ENCODE measurements at places on chromosomes 5 and 9.
A peak's percentile ranks its signal among the peaks of the same experiment; 100 is the strongest.

DNA sequence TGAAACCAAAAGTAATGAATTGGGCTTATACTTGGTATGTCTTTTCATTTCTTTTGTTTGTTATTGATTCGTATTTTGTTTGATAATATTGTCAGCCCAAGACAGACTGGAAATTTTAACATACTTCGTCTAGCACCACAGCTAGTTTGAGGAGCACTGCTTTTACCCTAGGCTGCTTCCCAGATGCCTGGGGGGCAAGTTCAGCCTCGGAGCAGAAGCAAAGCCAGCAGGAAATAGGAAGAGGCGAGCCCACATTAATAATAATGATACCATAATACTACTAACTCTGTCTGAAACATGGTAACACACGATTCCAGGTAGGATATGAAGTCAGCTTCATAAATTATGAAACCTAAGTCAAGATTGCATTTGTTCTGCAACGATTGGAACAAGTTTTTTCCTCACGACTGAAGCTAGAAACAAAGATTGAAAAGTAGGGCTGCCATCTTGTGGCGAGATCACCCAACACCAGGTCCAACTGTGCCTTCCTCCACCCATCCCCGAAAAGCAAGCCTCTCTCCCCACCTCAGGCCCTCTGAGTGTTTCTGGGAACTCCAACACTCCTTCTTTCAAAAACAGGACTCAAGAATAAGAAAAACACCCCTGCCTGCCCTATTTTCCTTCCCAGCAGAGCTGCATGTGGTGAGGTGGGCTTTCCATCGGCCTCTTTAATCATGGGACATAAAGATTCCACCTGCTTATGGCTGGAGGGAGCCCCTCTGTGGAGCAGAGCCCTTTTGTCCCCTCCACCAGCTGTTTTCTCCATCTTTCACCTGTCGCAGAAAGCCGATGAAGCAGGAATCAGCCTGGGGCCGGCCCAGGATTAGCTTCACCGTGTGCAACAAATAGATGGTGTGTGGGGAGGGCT lies 236.4 kb downstream of the CAAP1 start:
- DNase-seq: no peak

GRCh38 chr9:2134391-2134790 lies 119.2 kb downstream of the SMARCA2 start:
- DNase-seq: no peak

DNA sequence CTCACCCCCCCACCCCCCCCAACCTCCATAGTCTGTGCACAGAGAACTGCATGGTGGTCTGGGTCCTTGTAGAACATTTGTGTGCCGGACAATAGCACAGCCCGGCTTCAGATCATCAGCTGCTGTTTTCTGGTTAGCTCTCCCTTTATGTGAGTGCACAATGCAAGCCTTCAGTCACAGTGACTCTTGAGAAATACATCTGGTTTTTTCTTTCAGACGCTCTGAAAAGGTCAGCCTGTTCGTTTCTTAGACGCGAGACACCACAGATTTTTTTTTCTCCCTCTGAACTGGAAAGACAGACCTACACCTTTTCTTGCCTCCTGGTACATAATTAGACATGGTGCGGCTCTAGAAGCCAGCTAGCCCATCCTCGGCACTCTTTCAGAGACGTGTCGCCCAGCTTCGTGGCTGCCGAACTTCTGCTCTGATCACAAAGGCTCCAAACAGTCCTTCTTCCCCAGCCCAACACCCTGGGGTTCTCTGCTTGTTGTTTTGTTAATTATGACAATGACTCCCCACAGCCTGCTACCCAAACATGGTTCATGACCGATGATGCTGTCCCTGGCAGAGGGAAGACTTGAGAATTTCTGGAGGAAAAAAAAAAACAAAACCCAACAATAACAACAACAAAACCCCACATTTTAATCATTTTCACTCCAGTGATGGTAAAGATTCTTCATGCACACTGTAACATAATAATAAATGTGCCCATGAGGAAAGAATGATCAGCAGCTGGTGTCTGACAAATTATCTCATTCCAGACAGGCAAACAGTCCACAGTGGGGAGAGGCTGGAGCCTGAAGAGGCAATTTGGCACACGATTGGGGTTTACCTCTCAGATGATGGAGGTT lies 241.4 kb upstream of the ZNF462 start:
- DNase-seq: no peak

GRCh38 chr9:98888801-98889421 lies 54.8 kb upstream of the COL15A1 start:
- DNase-seq: peak; percentile 65

- no peak for DNase-seq
Measured at GRCh38 chr5:67020096-67020615, 176.4 kb downstream of the CD180 start.

DNA sequence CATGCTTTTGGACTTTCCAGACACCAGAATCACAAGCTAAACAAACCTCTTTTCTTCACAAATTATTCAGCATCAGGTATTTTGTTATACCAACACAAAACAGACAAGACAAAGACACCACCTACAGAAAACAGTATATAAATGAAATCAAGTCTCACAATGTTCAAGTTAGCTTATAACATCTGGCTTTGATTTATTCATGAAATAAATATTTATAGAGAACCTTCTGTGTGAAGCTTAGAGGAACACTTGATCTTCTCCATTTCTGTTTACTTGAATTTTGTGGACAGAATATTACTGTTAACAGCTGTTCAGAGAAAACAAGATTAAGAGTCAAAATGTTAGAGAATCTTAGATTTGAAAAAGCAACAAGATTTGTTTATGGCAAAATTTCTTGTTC lies 137.4 kb upstream of the PRR16 start:
- DNase-seq: peak; percentile 16

DNA sequence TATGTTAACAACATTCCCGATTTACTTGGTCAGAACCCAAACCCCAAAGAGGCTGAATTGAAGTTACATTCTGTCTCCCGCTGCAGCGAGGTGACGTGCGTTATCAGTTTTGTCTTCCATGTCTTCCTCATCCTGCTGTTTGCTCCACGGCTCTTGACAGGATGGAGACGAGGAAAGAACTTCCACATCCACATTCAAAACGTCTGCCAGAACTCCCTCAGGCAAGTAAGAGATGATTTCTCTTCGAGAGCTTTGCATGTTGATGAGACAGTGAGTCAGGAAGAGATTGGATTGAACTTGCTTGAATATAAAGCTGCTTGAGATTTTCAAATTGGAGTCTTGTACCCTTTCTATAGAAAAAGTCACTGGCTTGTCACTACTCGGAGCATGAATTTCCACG lies 242.6 kb downstream of the AUH start:
- no peak for DNase-seq

DNA sequence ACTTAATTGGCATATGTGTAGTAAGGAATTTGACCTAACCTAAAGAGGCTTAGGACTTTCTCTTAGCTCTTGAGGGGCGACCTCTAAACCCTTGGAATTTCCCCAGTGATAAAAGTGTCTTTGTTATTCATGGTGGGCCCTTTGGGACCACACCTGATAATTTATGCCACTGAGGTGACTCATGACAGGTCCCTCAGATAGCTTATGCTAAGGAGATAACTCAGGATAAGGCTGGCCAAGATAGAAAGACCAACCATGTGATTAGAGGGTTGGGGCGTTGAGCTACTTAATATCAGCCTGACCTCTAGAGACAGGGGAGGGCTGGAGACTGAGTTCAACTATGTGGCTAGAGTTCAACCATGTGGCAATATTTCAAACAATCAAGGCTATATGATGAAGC lies 218.1 kb downstream of the AP3B1 start:
- no peak for DNase-seq

DNA sequence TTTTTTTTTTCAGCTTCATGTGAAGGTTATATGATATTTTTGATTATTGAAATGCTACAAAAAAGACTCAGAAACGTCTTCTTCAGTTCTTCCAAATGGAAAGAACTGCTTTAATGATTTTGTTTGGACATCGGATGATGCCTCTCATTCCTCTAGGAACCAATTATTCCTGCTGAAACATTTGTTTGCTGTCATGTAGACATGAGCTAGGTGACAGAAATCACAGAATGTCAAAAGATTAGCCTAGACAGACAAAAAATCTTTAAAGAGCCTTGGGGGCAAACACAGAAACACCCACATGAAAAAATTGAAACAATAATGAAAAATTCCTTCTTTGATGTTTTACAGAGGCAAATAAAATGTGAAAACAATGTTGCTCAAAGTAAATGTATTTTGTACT lies 244.2 kb upstream of the EDIL3 start:
- DNase-seq: no peak

Data from AG09319 (cell line).